ENCODE measurements at places on chromosomes 4 and X.

DNA sequence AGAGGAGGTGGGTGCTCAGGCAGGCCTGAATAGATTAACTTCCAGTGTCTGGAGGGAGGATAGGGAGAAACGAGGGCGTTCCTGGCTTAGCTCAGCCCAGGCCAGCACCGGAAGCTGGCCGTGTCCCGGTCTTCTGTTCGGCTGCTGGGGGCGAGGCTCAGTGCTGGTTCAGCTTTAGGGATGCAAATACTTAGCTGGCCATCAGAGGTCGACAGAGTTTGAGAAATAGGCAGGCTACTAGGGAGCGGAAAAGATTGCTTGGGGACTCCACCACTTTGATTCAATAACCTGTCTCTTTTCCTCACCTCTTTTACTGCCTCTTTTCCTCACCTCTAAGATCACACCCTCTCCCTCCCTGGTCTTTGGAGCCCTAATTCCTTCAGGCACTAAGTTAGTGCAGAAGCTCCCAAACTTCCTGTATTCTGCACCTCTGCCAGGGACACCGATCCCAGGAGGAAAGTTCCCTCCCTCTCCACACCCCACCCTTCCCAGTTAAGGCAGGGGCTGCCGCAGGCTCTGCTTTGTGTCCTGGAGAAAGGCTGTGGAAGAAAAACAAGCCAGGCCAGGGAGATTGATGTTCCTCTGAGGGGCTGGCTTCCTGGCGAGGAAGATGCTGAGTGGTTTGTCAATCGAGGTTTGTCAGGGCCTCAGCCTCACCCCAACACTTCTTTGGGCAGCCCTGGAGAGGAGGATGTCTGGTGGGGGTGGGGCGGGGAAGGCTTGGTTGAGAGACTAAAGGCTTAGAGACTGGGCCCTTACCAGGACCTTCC, 6.0 kb upstream of the EFNB1 start:
- DNase-seq = peak; percentile 13

GRCh38 chr4:153189016-153189801, 15.0 kb upstream of the TRIM2 start:
- DNase-seq = no peak

DNA sequence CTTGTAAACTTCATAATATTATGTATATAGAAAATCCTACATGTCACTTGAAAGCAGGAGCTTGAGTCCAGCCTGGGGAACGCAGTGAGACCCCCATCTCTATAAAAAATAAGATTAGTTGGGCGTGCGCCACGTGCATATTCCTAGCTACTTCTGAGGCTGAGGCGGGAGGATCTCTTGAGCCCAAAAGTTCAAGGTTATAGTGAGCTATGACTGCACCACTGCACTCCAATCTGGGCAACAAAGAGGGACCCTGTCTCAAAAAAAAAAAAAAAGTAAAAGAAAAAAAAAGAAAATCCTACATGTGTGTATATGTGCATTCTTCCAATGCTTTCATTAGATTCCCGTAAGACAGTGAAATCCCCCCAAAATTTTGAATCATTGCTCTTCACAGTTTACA, 1.7 kb downstream of the SEC31A start:
- no peak for DNase-seq

- DNase-seq = no peak
Measured at GRCh38 chr4:78601013-78601412, 49.4 kb downstream of the ANXA3 start.

DNA sequence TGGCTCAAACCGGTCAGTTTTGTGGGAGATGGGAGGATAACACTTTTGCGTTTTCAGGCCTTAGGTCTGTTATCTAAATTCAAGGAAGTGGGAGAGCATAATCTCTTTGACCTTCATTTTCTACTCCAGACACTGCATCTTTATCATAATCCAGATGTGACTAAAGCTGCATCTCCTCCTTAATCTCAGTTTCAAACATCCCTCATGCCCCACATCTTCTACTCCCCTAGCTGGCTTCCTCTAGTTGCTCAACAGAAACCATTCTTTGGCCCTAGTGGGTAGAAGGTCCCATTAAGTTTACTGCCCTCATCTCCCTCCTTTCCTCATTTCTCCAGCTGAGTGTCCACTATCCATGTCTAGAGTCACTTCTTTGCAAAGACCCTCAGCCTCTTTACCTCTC, 18.8 kb upstream of the RASL11B start:
- no peak for DNase-seq

GRCh38 chr4:169246957-169247396, 23.8 kb downstream of the SH3RF1 start:
- no peak for DNase-seq

- no peak for DNase-seq
Measured at GRCh38 chr4:2436301-2436700, 17.5 kb downstream of the CFAP99 start.

Measured in SJSA1 (cell line).